Neural crest cell (in vitro differentiated cells): ENCODE measurements at places on chromosomes 3 and 15. TPM values are rescaled to one million over a fixed set of nuclear protein-coding genes. Genes with fewer than 3 reads are reported as not detected.
A peak's percentile ranks its signal among the peaks of the same experiment; 100 is the strongest.

GRCh38 chr3:189714991-189715961, 84.1 kb downstream of the TP63 start:
- no peak overlapping the region for H3K4me3 ChIP-seq
- H3K4me1 ChIP-seq = no peaks in the 10 kb centered on the region
- H3K27me3 ChIP-seq = no peaks in the 10 kb centered on the region
- H3K36me3 ChIP-seq = no peaks in the 10 kb centered on the region

DNA sequence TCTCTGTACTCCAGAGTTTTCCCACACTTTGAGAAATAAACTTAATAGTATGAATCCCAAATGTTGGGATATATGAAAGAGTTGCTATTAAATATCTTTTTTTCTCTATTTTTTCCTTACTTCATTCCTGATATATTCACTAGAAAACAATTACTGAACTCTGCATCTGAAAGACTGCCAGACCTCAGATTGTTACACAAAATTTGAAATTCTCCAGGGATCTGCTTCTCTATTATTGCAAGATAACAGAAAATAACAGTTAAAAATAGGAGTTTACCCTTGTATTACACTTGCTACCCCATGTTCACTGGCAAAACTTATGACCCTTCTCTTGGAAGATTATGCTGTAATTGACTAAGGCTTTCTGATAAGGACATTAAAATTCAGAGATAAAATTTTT, 11.7 kb upstream of the P3H2 start:
- no peak overlapping the region for H3K4me3 ChIP-seq
- no peaks in the 10 kb centered on the region for H3K27me3 ChIP-seq
- H3K27ac ChIP-seq = no peak overlapping the region
- peaks cover 6% of the 10 kb centered on the region for H3K4me1 ChIP-seq

The SCAP gene
- 90.2 and 103 TPM in 2 replicates for total RNA-seq

- no peaks in the 10 kb centered on the region for H3K4me1 ChIP-seq
- no peak overlapping the region for H3K27ac ChIP-seq
- H3K4me3 ChIP-seq = no peak overlapping the region
- peaks cover 10% of the 10 kb centered on the region for H3K36me3 ChIP-seq
Measured at GRCh38 chr3:121483290-121483689, 62.5 kb downstream of the POLQ start.

GRCh38 chr15:52163321-52164190, 27.6 kb downstream of the GNB5 start:
- no peak overlapping the region for H3K27ac ChIP-seq
- peak; percentile 24 for DNase-seq
- peaks cover 3% of the 10 kb centered on the region for H3K36me3 ChIP-seq
- no peak overlapping the region for H3K4me3 ChIP-seq

DNA sequence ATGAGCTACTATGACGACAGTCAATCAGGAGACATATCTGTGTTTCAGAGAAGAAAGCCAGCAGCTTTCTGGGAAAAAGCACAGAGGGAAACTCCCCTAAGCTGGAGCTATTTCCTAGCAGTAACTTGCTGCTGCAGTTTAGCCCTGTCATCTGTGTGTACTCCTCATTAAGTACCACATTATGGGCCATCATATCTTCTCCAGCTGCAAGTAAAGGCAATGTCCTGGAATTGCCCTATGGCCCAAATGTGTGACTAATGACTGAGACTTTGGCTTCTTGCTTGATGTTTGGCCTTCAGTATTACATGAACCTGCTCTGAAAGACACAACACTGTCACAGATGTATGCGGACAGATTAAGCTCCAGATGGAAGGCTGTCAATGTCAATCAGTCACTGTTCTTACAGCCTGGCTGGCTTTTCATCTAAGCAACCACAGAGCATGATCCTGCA, 190.8 kb downstream of the FHIT start:
- H3K27ac ChIP-seq = no peak overlapping the region
- no peak for DNase-seq
- no peaks in the 10 kb centered on the region for H3K36me3 ChIP-seq
- no peaks in the 10 kb centered on the region for H3K27me3 ChIP-seq
- H3K4me3 ChIP-seq = no peak overlapping the region

DNA sequence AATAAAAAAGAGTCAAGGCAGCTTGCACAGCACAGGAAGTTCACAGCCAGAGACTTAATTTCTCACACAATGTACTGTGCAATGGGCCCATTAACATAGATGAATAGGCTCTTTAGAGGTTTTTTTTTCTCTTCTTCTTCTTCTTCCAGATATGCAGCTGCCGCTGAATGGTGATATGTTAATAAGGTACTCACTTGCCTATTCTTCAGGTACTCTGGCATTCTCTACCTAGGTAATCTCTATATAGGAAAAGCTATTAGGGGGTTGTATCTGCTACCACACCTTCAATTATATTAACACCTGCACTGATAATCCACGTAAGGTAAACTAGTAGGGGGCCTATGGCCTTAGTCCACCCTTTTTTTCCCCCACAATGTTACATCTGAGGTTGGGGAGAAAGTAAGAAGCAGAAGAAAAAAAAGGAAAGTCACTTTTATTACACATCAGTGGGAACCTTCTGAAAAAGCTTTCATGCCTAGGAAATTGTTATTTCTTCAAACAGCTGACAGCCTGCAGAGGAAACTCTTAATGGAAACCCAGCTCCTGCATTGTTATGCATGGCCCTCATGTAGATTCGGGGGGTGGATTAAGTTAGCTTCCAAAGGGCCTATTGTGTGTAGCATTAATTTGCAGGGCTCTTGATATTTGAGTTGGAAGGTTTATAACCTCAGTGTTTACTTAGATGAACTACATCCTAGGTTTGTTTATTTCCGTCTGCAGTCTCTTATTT, 525.5 kb downstream of the ZIC1 start:
- H3K4me3 ChIP-seq = peak overlapping the region; percentile 31
- no peaks in the 10 kb centered on the region for H3K27me3 ChIP-seq
- DNase-seq = no peak
- H3K27ac ChIP-seq = no peak overlapping the region
- H3K4me1 ChIP-seq = peaks cover 75% of the 10 kb centered on the region
- no peaks in the 10 kb centered on the region for H3K36me3 ChIP-seq

GRCh38 chr3:79032686-79033318, 735.0 kb downstream of the ROBO1 start:
- DNase-seq = peak; percentile 33
- H3K27me3 ChIP-seq = no peaks in the 10 kb centered on the region
- H3K27ac ChIP-seq = no peak overlapping the region
- H3K4me3 ChIP-seq = no peak overlapping the region
- H3K36me3 ChIP-seq = no peaks in the 10 kb centered on the region
- no peaks in the 10 kb centered on the region for H3K4me1 ChIP-seq

DNA sequence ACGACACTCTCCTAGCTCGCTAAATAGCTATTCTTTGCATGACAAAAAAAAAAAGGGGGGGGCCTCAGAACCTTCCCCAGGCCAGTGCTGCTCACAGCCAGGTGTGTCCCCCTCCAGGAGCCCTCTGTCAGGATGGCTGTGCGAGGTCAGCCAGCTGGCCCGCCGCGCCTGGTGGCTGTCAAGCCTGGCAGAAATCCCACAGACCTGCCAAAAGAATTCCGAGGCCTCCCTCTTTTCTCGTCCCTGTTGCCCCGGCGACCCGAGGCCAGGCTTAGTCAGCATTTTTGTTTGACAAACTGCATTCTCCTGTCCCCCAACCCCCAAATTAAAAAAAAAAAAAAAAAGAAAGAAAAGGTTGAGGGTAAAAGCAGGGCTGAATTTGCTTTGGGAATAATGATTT, 61.9 kb downstream of the TM4SF4 start:
- peak overlapping the region; percentile 56 for H3K4me3 ChIP-seq
- no peaks in the 10 kb centered on the region for H3K27me3 ChIP-seq
- no peaks in the 10 kb centered on the region for H3K36me3 ChIP-seq

GRCh38 chr3:16604887-16605602, at the start of gene DAZL:
TSS of gene DAZL (minus strand) at chr3:16605423. CDS start at chr3:16605205, 218 bp downstream.
- H3K4me3 ChIP-seq = no peak within 1 kb of the TSS
- H3K27ac ChIP-seq = no peak within 1 kb of the TSS
- DNase-seq = no peak
- H3K36me3 ChIP-seq = no peaks in the 10 kb centered on the region

DNA sequence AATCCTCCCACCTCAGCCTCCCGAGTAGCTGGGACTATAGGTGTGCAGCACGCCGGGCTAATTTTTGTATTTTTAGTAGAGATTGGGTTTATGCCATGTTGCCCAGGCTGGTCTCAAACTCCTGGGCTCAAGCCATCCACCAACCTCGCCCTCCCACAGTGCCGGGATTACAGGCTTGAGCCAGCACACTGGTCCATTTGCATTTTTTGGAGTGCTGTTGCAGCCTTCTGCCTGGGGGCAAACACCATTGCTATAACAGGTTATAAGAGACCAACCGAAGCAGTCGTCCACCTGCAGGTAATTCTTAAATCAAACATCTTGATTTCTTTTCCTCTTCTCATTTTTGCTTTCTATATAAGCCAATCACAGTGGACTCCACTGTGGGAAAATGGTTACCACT, 27.7 kb downstream of the ACKR4 start:
- no peak overlapping the region for H3K4me3 ChIP-seq
- no peaks in the 10 kb centered on the region for H3K27me3 ChIP-seq
- DNase-seq = no peak
- no peaks in the 10 kb centered on the region for H3K4me1 ChIP-seq

GRCh38 chr3:36943601-36944000, 1.3 kb downstream of the TRANK1 start:
- H3K4me1 ChIP-seq = peaks cover 14% of the 10 kb centered on the region
- H3K27ac ChIP-seq = peak overlapping the region; percentile 71
- DNase-seq = no peak
- peak overlapping the region; percentile 88 for H3K4me3 ChIP-seq

The LRRC2 gene
- total RNA-seq = 0.12 TPM in 1 of 2 replicates, not detected in the other

GRCh38 chr3:141389703-141390102, 21.4 kb downstream of the ZBTB38 start:
- no peaks in the 10 kb centered on the region for H3K27me3 ChIP-seq
- DNase-seq = no peak
- peaks cover 65% of the 10 kb centered on the region for H3K4me1 ChIP-seq

The ABI3BP gene
- total RNA-seq = not detected in 2 replicates

GRCh38 chr15:75171408-75171807, 30.3 kb upstream of the C15orf39 start:
- H3K36me3 ChIP-seq = no peaks in the 10 kb centered on the region
- H3K27me3 ChIP-seq = peaks cover under 1% of the 10 kb centered on the region
- H3K4me1 ChIP-seq = peaks cover 2% of the 10 kb centered on the region
